ENCODE measurements at places on chromosomes 6 and 20.

DNA sequence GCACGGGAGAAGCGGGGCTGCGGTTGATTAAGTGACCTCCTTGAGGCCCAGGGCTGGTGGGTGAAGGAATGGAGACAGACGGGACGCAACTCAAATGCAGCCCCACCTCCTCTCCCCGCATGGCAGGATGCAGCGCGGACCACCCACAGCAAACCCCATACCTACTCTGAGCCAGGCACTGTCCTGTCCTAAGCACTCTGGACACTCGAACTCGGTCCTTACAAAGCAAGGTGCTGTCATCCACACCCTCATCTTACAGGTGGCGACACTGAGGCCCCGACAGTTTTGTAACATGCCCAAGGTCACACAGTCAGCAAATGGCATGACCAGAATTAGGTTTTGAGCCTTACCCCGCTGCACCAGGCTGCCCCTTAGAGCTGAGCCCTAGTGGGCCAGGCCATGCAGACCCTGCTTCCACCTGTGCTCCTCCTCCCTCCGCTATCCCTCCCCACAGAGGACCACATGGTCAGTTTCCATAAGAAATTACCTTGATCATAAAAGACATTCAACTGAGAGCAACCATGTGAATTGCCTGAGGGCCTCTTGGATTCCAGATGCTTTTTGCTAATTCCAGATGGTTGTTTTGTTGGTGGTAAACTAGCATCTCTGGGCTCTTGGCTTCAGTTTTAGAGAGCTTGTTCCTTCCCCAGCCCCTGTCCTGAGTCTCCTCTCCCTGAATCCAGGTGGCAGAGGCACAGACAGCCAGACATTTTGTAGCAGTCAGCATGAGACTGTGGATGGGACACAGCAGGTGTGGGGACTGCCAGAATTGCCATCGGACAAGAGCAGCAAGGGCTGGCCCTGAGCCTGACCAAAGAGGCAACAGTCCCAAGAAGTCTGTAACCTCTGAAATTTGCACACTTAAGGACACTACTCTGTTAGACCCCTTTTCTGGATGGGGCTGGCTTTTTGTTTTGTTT is 171.9 kb upstream of the PMEPA1 start:
- DNase-seq: no peak

DNA sequence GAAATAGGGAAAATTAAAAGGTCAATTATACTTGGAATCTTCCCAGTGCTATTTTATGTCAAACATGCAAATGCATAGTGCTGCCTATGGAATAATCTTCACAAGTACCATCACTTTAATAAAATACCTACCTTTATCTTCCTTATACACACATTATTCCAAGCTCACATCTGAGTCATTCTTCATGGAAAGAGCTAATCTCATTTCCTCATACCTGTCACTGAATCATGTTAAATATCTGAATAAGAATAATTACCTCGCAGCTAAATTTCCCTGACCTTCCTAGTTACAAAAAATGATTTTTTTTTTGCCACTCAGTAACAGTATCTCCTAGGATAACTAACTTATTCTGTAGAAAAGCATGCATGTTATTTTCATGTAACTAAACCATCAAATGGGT is 661.4 kb upstream of the HS3ST5 start:
- no peak for DNase-seq

GRCh38 chr6:52984247-52984646 is 10.8 kb downstream of the GSTA4 start:
- DNase-seq: no peak

- DNase-seq: peak; percentile 36
Measured at GRCh38 chr20:57654363-57654997, 34.3 kb upstream of the ZBP1 start.

GRCh38 chr20:24954566-24954965 is 5.5 kb downstream of the CST7 start:
- DNase-seq: no peak

- DNase-seq: no peak
Measured at GRCh38 chr6:154661768-154662167, 71.4 kb upstream of the SCAF8 start.

GRCh38 chr20:57698867-57699275 is 10.9 kb downstream of the PMEPA1 start:
- no peak for DNase-seq

DNA sequence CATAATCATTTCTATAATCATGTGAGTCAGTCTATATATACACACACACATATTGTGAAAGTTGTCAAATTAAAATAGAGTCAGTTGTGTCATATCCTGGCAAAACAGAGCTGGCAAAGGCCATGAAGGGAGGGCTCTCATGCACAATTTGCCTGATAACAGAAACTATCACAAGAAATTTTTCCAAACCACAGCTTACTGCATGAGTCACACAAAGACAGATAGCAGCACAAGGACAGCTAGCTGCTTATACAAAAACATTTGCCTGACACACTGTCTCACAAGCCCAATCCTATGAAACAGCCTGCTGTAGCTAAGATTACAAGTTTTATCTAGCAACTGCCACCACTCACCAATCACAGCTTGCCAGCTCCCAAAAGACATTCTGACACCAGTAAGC is 848.5 kb upstream of the MAN1A1 start:
- no peak for DNase-seq

- no peak for DNase-seq
Measured at GRCh38 chr6:168964138-168964835, 289.4 kb downstream of the THBS2 start.

DNA sequence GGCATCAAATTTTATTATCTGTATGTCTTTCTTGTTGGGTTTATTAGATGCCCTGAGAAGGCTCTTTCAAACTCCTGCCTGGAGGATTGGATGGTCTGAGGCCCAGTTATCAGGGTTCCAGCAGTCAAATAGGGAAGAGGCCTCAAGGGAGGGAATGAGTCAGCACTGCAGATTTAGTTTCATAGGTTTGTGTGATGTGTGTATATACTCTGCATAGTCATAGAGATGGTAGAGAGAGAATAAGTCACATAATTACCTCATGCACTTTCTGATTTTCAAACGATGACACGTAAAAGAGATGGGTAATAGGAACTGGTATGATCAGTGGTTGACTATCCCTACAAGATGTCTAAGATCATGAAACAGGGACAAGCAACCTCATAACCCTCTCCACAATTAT is 82.1 kb downstream of the ADAT2 start:
- no peak for DNase-seq

GRCh38 chr6:150537491-150537890 is 62.2 kb upstream of the PLEKHG1 start:
- DNase-seq: no peak

DNA sequence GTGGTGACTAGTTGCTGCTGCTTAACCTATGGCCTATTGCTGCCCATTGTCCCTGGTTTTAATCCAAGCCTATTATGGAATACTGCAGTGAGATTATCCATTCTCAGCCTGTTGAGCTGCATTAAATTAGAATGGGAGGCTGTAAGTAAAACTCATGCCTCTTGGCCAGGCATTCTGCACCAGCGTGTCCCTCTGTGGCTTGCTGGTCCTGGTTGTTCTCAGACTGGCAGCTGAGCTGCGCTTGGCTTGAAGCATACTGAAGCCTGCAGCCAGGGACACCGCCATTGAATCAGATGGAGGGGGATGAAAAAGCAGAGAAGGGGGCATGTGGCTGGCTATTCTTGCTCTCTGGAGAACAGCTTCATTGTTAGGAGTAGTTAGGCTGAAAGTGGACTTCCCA is 15.6 kb downstream of the LRRN4 start:
- DNase-seq: no peak

DNA sequence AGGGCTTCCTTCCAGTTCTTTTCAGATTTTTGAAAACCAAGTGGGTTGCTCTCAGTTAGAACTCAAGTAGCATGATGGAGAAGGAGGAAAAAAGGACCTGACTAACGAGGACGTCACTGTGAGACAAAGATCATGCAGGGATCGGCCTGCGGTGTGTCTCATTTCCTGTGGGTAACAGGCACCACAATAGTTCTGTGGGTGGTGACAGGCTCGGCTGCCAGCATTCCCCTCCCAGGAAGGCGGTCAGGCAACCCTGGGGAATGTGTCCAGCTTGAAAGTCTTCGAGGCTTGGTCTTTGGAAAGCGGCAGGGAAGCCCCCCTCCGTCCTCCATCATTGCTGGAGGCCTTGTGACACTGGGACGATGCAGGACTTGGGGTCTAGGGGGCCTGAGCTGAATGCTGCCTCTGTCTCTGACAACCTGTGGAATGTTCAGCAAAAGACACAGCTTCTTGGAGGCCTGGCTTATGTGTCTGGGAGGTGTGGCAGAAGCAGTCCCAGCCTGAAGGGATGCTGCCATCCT is 121.0 kb downstream of the BCAS1 start:
- peak; percentile 63 for DNase-seq

DNA sequence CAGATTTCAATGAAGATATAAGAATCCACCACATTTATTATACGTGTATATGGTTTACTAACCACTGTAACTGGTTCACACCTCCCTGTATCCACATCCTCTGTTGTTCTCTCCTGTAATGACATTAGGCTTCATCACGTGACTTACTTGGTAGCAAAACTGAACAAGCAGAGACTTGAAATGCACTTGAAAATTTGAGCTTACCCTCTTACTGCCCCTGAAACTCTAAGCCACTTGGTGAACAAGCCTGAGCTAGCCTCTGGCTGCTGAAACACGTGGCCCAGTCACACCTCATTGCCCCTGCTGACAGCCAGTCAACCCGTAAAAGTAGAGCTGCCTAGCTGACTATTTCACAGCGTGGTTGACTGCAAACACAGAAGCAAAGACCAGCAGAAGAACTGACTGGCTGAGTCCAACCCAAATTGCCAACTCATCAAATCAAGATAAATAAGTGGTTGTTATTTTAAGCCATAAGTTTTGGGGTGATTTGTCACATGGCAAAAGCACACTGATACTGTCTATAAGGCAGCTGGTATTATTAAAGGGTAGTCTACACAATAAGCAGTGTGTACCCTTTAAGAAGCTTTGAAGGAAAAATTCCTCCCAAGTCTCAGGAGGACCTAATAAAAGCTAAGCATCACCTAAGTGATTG is 109.0 kb downstream of the RALGAPA2 start:
- DNase-seq: no peak

- DNase-seq: no peak
Measured at GRCh38 chr6:41671376-41671775, 33.1 kb downstream of the MDFI start.

- no peak for DNase-seq
Measured at GRCh38 chr20:10065154-10065833, 30.5 kb downstream of the ANKEF1 start.

DNA sequence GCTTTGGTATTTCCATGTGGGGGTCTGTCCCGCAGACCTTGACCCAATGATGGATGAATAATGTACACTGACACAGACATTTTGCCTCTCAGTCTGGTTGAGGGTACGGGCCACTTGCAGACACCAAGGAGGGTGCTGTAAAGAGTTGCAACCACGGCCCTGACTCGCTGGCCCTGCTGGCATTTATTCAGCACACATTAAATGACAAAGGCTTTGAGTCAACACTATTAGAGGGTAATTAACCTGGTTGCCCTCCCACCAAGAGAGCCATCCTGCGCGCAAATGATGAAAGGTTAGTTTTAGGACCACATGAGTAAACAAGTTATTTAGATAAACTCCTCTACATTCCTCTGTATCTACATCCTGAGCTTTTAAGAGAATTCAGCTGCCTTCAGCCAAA is 308.9 kb upstream of the MMS22L start:
- DNase-seq: no peak

GRCh38 chr6:28656715-28657114 is 131.0 kb downstream of the GPX5 start:
- no peak for DNase-seq

GRCh38 chr6:73798592-73798991 is 102.6 kb downstream of the CD109 start:
- DNase-seq: no peak

Measured in activated T-helper 1 cell treated with Interleukin-2 at 50 U/mL for 16 hours (primary cell).